CD4-positive, alpha-beta T cell treated with Interleukin-15 for 4 hours (primary cell): ENCODE measurements at places on chromosomes 3 and 15.
A peak's percentile ranks its signal among the peaks of the same experiment; 100 is the strongest.

DNA sequence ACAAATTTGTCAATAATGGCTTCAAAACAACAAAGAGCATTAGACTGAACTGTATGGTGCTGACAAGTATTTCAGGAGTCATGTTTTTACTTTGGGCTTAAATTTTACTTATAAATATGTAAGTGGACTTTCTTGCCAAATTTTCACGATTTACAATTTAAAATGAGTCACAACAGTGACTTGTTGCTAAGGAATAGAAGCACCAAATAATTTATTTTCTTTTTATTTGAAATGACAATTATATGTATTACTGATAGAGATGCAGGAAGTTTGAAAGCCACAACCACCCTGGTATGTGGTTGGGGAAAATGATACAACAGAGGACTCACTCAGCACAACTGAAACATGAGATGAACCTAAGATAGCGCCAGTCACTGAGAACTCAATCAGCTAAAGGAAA is 90.3 kb downstream of the FMN1 start:
- peak; percentile 13 for DNase-seq

DNA sequence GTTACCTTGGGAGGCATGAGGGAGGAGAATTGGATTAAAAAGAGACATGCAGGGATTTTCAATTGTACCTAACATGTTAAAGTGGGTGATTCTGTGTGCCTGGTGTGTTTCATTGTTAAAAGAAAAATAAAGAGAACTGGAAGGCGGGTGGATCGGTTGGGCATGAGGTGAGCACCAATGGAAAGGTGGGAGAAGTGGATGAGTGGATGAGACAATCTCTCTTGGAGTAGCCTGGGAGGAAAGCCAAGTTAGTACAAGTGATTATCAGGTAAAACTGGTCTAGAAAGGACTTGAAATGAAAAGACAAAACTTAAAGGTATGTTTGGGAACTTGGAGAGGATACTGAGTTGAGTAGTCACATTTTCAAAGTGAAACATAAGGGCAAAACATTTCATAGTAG is 12.1 kb downstream of the VEPH1 start:
- DNase-seq: no peak

- no peak for DNase-seq
These were observed 8.8 kb downstream of the FILIP1L start for GRCh38 chr3:100105501-100105900.

DNA sequence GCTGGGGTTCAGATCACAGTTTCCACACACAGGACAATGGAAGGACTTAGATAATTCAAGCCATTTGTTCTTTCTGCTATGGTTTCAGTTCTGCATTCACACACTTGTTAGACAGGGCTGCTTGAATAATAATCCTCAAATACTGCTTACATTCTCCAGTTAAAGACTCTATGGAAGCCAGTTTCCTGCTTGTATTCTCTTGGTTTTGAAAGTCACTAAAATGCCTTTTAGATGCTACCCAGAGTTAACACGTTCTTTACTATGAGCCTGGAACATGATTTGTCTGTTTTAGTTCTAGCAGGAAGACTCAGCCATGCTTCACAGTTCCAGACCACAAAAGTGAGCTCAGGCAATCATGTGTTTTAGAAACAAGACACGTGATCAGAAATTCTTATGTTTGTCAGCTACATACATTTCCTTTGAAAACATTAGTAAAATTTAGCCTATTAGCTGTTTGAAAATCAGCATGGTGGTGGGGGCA is 152.4 kb downstream of the LEKR1 start:
- peak; percentile 6 for DNase-seq

DNA sequence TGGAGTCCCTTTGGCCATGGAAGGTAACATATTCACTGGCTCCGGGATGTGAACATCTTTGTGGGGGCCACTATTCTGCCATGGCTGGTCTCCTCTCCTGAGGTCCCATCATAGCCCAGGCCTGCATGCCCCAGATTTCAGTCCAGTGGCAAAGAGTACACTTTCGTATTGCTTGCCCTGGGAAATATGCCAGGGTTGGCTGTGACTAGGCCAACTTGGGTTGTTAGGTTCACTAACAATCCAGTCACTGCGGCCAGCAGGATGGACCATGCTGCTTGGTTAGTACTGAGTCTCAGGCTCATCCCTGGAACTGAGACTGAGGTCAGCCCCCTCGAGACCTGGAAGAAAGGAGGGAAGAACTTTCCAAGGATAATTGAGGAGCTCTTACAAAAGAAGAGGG is 9.8 kb upstream of the EEFSEC start:
- no peak for DNase-seq

- DNase-seq: no peak
These were observed at the start of gene SUSD5 for GRCh38 chr3:33218446-33219174. Gene SUSD5 (minus strand): TSS chr3:33218810. CDS start chr3:33218797, 13 bp downstream.

- no peak for DNase-seq
These were observed 46.2 kb upstream of the ATP10A start for GRCh38 chr15:25909325-25909724.

- DNase-seq: peak; percentile 19
These were observed 30.3 kb upstream of the CMC1 start for GRCh38 chr3:28210968-28211713.

DNA sequence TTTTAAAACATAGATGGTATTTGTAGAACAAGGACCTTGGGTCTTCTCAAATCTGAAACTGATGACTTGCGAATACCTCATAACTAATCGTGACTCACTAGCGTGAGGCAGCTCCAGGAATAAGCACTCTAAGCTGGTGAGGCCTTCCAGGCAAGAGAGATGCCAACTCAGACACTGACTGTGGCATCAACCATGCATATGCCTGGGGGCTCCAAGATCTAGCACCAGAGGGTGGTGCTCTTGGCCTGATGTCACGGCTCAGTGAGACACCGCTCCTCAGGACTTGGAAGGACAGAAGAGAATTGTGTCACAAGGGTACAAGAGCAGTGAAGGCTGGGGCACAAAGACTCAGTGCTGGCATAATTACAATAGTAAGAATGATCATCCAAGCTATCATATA is 125.0 kb upstream of the TRIM42 start:
- no peak for DNase-seq
